ENCODE measurements at places on chromosomes 11 and 22. TPM values are rescaled to one million over a fixed set of nuclear protein-coding genes. Genes with fewer than 3 reads are reported as not detected.

TEX12 gene
- polyA plus RNA-seq: 0.37 TPM

LARGE2 gene
- 12.2 TPM for polyA plus RNA-seq

LMO1 gene
- 0.32 TPM for polyA plus RNA-seq

CRYBB3 gene
- 1.2 TPM for polyA plus RNA-seq

FGF3 gene
- 0.09 TPM for polyA plus RNA-seq

ARHGAP20 gene
- polyA plus RNA-seq: 1.3 TPM

TYR gene
- 0.02 TPM for polyA plus RNA-seq

SCGB1A1 gene
- 27.2 TPM for polyA plus RNA-seq

All from thymus (tissue), 14 donors.